ENCODE measurements at places on chromosomes 5 and 9.

DNA sequence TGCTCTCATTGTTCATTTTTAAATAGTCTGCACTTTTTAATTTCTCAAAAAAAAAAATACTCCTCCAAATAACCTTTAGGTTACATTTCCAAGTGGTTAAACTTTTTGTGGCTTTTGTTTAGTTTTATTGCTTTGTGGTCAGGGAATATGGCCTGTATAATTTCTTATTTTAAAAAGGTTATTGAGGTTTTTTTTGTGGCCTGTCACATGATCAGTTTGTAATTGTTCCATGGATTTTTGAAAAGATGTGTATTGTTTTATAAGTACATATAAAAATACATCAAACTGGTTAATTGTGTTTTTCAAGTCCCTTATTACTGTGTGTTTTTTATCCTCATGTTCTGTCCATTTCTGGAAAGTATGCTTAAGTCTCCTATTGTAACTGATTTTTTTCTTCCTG lies 64.0 kb downstream of the ZNF618 start:
- DNase-seq: no peak

- DNase-seq: no peak
Observed at GRCh38 chr5:143570989-143571388, 167.5 kb upstream of the NR3C1 start.

GRCh38 chr5:135244620-135245021 lies 154.4 kb downstream of the MACROH2A1 start:
- no peak for DNase-seq

- DNase-seq: no peak
Observed at GRCh38 chr9:115691693-115692092, 461.9 kb upstream of the PAPPA start.

GRCh38 chr5:148827723-148828122 lies 1.3 kb downstream of the ADRB2 start:
- DNase-seq: no peak

DNA sequence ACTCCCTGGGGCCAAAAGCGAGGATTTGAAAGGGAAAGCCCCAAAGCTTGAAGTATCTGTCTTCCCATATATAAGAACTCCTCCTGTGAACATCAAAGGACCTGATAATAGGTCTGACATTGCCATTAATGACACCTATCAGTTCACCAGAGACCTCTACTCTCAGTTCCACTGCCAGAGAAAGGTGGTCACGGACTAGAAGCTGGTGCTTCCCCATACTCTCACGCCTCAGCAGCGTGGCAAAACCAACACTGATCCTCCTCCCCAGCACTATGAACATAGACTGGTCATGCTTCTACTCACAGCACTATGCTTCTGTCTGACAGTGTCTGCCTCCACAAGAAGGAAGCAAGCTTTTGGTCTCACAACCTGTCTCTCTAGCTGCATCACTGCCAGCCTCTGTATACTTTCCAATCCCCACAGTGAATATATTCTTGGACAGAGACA lies 37.9 kb downstream of the NRG2 start:
- no peak for DNase-seq

DNA sequence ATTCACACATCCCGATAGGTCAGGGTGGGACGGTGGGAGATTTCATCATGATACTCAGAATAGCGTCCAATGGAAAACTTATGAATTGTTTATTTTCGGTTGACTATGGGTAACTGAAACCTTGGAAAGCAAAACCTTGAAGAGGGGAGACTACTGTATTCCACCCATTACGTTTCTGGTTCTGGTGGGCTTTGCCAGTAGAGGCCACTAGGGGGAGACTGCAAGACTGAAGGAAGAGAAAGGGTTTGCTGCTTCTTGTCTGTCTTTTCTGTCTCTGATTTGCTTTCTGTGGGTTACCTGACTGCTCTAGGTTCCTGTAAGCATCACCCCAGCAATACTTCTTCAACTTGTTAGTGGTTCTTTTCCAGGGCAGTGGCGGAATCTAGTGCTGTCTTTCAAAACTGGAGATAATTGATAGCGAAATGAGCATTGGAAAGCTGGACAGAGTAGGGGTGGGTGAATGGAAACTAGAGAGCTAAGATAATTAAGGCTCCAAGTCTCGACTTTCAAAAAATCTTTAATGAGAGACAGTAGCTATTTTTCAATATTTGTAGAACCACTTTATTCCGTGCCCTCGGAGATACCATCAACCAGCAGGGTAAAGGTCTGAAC lies 27.0 kb downstream of the GRIN3A start:
- DNase-seq: no peak

GRCh38 chr9:95486318-95486717 lies 30.5 kb downstream of the PTCH1 start:
- no peak for DNase-seq

- DNase-seq: no peak
Observed at GRCh38 chr5:52674815-52675545, 112.7 kb upstream of the ITGA1 start.

DNA sequence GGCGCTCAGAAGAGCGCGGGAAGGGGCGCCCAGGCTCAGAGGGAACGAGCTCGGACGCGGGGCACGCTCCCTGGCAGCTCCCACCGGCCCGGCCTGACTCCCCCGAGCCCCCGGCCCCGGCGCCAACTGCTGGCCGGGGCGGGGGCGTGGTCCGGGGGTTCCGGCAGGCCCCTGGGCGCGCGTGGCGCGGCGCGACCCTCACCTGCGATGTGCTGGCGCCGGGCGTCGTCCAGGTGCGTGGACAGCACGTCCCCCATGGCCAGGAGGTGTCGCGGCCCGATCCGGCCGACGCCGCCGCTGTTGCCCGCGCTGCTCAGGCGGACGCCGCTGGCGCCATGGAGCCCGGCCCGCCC lies 43.5 kb upstream of the STXBP1 start:
- no peak for DNase-seq

DNA sequence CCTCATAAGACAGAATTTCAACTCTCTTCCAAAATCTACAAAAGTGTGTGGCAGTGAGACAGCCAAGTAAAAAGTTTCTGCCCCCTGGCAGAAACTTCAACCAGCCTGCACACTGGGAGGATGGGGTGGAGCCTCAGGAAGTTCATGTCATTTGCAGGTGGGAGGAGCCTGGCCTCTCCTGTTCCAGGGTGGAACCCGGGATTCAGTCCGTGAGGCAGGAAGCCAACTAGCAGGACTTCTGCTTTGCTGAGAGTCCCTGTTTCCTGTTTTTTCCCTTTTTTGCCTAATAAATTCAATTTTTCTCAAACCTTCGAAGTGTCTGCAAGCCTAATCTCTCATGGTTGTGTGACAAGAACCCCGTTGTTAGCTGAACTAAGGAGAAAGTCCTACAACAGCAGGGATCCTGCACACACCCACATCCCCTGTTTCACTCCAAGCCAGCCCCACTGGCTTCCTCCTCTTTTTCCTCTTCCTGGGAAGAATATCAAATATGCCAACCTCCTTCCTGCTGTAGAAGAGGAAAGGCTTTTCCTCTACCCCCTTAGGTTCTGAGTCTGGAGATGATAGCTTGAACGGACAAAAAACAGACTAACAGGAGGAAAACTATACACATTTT lies 69.3 kb downstream of the ALDH7A1 start:
- DNase-seq: no peak

DNA sequence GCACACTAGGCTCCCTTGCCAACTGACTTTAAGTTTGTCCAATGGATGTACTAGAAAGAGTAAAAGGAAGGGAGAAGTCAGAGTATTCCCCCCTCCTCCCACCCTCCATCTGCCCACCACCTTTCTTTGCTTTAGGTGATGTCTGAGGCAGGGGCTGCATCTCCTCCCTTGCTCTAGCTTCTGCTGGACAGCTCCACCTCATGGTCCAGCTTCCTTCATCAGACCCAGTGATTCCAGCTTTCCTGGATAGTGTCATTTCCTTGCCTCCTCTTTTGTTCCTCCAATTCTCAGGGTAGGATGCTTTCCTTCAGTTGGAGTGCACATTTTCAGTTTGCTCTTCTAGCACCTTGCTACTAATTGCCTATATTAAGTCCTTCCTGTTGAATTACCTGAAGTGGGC lies 67.4 kb downstream of the RAD23B start:
- DNase-seq: no peak

- DNase-seq: no peak
Observed at GRCh38 chr9:125600194-125600593, 106.8 kb downstream of the MAPKAP1 start.

DNA sequence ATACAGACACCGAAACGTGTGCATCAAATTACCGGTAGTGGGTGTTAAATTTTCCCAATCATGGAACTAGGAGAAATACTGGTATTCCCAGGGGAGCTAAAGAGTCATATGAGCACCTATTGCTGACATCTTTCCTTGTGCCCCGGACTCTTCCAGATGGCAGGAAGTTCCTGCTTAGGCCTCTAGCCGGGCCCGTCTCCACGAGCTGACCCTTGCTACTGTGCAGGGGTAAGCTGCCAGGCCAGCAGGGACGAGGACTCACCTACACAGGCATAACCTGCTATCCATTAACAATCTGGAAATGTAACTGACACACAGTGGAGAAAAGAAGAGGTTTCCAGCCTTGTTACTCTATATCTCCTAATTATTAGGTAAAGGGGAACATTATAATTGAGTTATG lies 16.2 kb upstream of the SSBP2 start:
- no peak for DNase-seq

- DNase-seq: no peak
Observed at GRCh38 chr5:164097749-164098148, 592.3 kb downstream of the MAT2B start.

DNA sequence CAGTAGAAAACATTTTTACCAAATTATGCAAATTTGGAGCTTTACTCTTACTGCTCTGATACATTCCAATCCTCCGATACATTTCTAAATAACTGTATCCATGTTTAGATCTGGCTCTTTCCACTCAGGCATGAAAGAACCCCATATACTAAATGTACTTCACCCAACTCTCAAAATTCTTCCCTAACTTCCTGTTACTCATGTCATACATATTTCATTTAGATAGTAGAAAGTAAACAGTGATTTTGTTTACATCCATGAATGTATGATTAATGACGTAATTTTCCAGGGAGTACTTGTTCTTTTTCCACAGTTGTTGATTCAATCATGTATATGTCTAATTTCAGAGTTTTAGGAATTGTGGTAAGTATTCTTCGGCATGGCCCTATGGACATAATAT lies 1426.5 kb upstream of the C9orf72 start:
- no peak for DNase-seq

GRCh38 chr5:135075621-135076020 lies 41.6 kb upstream of the PITX1 start:
- no peak for DNase-seq

DNA sequence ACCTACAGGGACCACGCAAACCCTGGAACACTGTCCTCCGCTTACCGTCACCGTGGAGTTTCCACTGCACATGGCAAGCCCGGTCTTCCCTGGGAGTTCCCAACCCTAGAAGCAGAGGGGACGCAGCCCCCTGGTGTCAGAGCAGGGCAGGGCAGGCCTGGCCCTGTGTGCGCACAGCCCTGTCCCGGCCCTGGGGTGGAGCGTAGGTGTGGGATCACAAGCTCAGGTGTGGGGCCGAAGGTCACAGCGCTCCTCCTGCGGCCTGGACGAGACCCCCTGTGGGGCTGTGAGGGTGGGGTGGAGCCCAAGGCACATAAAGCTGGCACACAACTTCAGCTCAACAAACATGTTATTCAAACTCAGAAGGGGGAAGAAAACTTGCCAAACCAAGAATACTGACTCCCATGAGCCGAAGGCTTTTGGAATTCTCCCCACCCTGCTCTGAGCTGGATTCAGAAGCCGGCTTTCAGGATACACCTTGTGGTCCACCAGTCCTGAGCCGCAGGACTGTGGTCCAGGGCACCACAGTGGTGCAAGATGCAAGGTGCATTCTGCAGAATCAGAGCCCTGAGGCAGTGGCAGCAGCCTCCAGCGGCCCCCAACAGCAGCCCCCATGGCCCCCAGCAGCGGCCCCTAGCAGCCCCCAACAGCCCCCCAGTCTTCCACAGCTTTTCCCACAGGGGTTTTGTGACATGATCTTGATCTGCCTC lies 11.8 kb upstream of the EXOC3 start:
- no peak for DNase-seq

DNA sequence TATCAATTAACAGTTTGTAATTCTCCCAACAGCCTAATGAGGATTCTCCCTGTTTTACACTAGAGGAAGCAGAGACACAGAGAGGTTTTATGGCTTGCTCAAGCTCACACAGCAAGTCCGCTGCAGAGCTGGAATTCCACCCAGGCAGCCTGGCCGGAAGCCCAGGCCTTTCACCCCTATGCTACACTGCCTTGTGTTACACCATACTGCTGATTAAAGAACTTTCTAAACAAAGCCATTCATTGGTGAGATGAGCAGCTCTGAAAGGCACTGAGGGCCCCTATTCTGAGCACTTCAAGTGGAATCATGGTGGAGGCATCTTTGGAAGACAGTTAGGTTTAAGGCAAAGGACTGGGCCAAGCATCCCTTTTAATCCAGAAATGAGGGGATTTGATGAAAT lies 14.7 kb upstream of the LARP1 start:
- DNase-seq: no peak

- no peak for DNase-seq
Observed at GRCh38 chr9:20207176-20207575, 415.1 kb downstream of the MLLT3 start.

- no peak for DNase-seq
Observed at GRCh38 chr9:120734607-120735410, 20.5 kb upstream of the MEGF9 start.

DNA sequence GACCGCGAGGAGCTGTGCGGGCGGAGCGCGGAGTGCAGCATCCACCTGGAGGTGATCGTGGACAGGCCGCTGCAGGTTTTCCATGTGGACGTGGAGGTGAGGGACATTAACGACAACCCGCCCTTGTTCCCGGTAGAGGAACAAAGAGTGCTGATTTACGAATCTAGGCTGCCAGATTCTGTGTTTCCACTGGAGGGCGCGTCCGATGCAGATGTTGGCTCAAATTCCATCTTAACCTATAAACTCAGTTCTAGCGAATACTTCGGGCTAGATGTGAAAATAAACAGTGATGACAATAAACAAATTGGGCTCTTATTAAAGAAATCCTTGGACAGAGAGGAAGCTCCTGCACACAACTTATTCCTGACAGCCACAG lies 590 bp downstream of the PCDHA6 start:
- no peak for DNase-seq

DNA sequence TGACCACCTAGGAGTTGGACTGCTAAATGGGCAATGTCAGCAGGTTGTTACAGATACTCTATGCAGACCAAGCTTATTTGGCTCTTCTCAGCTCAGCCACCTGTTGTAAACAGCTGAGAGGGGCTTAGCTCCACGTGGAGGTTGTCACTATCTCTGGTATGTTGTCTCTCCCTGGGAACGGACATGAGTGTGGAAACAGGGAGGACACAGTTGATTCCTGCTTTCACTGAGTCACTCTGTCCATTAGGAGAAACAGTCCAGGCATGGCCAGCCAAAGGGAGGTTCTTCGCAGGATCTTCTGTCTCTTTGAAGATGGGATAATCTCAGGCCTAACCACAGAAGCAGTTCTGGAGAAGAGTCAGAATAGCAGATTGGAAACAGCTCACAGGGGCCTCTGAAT lies 121.2 kb downstream of the PALM2AKAP2 start:
- DNase-seq: no peak
